ENCODE measurements at places on chromosomes 4 and X.

- DNase-seq: no peak
Measured at GRCh38 chr4:23422878-23423277, 467.0 kb downstream of the PPARGC1A start.

DNA sequence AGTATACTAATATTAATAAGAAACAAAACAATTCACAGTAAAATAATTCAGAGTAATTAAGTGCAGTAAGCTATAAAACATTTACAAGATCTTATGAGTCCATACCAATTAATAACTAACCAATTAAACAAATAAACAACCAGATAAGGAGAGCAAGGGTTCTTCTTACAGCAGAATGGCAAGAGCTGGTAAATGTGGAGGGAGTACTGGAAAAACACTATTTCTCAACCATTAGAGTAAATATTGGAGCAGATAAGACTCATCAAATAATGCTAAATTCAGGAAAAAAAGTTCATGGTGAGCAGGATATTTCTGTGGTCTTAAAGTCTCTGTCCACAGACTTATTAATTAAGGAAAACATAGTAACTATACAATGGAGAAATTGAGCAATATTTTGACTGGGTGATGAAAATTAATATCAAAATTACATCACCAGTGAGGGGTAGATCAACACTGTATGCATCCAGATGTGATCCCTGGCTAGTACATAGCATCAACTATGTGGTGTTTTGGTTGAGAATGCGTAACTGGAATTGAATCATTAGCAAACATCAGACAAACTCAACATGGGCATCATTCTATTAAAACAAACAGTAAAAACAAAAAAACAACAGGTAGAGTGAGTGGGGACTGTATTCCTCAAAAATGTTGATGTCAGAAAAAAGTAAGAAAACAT lies 1376.7 kb downstream of the PCDH19 start:
- DNase-seq: no peak

GRCh38 chr4:38559374-38559773 lies 104.6 kb upstream of the KLF3 start:
- DNase-seq: no peak

DNA sequence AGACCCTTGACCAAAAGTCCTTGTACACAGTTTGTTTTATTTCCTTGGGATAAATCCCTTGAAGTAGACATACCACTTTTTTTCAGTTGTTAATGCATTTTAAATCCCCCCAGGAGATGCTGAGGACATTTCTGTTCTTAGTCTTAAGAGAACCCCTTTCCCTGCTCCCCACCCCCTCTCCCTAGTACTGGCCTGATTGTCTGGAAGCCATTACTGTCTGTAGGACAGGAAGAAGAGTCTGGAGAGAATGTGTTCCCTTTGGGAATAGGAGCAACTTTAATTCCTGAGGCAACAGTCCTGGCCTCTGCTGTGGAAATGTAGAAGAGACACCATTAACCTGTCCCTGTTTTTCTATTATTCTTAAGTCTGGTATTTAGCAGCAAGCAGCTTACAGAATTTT lies 52.3 kb upstream of the TMEM131L start:
- no peak for DNase-seq

GRCh38 chr4:183721207-183722081 lies 62.4 kb downstream of the TRAPPC11 start:
- no peak for DNase-seq

Data from NCI-H187 treated with DMSO at 0.1 percent for 48 hours (cell line).